ENCODE measurements at places on chromosomes 1 and 21.

GRCh38 chr1:90344963-90345730, 350.2 kb downstream of the ZNF326 start:
- DNase-seq = no peak

GRCh38 chr21:39510240-39510639, 58.5 kb downstream of the SH3BGR start:
- DNase-seq = no peak

GRCh38 chr1:169348383-169349036, 19.1 kb downstream of the NME7 start:
- no peak for DNase-seq

DNA sequence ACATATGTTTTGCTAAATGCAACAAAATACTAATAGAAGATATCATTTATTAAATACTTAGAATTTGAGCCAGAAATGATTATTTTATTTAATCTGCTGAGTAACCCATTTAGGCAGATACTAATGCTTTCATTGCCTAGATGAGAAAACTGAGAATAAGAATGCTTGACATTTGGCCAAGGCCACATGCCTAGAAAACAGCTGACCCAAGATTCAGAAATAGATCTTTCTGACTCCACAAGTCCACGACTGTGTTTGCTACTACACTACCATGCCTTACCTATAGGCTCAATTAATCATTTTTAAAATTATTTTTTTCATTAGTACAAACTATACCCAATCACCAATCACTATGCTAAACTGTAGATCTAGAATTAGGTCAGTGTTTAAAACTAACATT, 129.7 kb downstream of the ATP1B1 start:
- DNase-seq = no peak

DNA sequence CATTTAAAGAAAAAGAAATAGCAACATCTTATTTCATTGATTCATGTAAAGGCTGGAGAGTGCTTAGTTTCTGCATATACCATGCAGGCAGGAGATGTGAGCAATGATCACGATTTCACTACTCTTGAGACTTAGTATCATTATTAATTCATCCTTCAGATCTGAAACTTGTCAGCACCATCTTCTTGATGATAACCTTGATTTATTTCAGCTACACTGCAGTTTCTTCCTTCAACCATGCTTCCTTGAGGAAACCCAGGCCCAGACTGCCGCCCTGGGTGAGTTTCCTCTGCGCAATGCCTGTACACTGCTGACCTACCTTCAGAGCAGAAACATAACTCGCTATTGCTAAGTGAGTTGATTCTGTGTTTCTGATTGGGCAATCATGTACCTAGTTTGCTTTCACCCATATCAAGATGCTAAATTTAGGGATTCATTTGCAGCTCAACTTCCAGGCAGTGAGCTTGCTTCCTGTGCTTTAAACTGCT, 13.5 kb upstream of the BCL10 start:
- DNase-seq = no peak

- no peak for DNase-seq
Measured at GRCh38 chr1:26820784-26821269, 5.7 kb upstream of the ZDHHC18 start.

DNA sequence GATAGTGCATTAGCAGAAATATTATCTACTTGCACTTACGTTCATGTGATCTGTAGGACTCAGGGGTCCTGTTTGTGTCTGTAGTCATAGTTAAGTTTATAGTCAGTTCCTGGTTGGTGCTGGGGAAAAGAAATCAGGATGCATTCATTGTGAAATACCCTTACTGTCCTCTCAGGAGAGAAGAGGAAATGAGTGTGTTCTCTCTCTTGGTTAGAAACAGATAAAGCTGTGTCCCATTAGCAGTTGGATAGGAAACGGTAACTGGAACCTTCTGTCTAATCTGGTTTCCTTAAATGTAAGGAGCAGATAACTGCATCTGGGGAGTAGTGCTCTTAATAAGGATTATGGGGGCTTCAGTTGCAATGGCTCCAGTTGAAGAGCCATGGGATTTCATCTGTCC, 8.9 kb downstream of the SDCCAG8 start:
- DNase-seq = no peak

GRCh38 chr1:11187494-11187893, 1.7 kb upstream of the ANGPTL7 start:
- DNase-seq = no peak

DNA sequence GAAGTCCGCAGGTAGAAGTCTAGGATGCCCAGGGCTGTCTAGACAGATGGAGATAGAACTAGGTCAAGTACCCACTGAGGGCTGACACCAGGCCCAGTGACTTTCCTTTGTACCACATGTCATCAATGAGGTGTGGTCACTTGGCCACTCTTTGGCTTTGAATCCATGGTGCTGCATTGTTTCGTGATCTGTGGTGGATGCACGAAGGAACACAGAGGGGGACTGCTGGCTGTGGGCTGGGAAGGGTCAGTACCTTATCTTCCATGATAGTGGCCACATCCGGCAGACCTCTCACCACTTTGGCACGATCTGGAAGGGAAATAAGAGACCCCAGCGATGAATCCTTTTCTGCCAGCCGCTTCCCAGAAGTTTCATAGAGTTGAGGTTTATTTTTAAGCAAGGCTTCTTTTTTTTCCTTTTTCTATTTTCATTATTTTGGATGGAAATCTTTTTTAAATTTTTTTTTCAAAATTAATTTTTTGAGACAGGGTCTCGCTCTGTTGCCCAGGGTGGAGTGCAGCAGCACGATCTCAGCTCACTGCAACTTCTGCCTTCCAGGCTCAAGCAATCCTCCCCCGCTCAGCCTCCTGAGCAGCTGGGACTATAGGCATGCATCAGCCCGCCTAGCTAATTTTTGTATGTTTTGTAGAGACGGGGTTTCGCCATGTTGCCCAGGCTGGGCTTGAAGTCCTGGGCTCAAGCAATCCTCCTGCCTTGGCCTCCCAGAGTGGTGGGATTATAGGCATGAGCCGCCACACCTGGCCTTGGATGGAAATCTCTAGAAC, 53.1 kb downstream of the MYOM3 start:
- no peak for DNase-seq

DNA sequence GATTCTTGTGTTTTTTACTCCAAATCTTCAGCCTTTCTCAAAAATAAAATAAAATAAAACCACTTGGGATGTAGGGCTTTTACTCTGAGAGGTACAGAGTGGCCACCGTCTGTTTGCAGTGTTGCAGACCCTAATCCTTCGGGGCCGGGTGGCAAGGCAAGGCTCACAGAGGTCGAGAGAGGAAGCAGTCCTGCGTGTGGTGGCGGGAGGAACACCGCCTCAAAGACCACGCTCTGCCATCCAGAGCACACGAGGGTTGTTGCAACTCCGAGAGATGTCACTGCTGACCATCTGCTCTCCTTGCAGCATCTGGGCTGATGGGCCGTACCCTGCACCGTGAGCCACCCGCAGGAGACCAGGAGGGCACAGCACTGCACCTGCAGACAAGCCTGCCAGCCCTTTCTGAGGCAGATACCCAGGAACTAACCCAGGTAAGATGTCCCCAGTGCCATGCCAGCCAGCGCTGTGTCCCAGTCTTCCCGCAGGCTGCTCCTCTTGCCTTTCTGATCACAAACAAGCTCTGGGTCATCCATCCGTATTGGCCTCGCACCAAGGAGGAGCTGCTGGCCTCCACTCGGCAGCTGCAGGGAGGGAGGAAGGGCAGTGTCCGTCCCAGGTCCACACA, 31.5 kb downstream of the SNAP47 start:
- no peak for DNase-seq

- DNase-seq = peak; percentile 44
Measured at GRCh38 chr1:26021647-26022403, at the start of gene EXTL1. Gene EXTL1, plus strand, starts transcription at chr1:26021775. Its CDS starts 872 bp downstream, at chr1:26022647.

- peak; percentile 54 for DNase-seq
Measured at GRCh38 chr1:245153081-245153551, 1.7 kb upstream of the KIF26B start.

GRCh38 chr1:8981169-8981568, 35.5 kb downstream of the CA6 start:
- no peak for DNase-seq

GRCh38 chr1:54777011-54777410, 12.7 kb upstream of the PARS2 start:
- no peak for DNase-seq
